ENCODE measurements at places on chromosomes 2 and 18.

DNA sequence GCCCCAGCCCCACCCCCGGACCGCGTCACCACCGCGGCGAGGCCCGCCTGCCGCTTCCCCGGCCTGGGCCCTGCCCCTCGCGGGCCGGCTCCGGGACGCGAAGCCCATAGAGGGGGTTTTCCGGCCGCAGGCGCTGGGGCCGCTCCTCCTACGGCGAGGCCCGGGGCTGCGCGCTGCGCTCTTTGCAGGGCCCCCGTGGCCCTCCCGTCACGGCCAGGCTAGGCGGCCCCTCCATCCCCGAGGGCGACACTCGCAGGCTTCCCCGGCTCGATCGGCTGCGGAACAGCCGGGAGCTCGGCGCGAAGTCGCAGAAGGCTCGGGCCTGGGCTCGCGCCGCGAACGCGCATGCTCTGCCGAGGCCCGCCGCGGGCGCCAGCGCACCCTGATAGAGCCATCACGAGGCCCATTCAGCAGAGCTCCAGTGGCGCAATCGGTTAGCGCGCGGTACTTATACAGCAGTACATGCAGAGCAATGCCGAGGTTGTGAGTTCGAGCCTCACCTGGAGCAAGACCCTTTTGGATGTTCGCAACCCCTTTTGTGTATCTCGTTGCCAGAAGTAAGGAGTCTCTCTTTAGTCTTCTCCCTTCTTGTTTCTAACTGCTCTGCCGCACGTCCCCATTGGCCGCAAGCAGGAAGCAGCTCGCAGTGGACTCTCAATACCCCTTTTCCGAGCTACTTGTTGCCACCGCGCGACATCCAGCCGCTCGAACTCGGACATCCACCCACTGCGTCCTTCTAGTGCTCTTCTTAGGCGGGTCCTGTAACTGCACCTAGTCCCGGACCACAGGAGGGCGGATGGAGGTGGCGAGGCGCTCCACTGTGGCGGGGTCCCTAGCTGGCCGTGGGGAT, 18.0 kb upstream of the HAAO start:
- DNase-seq: peak; percentile 97

DNA sequence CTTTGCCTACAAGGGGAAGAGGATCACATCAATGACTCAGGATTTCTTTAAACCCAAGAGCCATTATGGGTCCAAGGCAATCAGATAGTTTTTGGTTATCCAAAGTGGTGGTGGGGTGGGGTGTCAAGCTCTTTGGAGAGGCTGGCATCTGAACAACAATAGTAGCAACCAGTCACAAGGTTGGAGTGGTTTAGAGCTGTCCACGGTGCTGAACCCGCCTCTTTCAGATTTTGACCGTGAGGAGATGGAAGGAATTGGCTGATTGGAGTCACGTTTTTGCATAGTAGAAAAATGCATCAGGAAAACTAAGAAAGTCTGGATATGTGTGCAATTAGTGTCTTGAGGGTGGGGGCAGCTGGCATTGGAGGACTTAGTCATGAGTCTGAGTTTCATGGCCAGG, 159.9 kb downstream of the LOXHD1 start:
- DNase-seq: no peak

DNA sequence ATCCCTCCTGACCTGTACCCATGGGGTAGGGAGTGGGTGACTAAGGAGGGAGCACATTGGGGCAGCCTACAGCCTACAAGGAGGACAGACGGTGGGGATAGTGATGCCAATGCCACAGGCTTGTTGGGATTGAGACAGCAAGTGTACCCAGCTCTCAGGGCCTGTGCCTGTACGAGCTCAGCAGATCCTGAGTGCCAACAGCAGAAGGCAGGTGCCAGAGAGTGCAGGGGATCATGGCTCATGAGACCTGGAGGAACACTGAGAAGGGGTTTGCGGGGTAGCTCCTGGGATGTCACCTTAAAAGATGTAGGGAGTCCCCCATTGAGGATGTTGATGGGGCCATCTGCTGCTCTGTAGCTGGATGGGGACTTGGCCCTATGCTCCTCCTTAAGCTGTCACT, 10.3 kb upstream of the SNED1 start:
- DNase-seq: peak; percentile 49

GRCh38 chr2:120729406-120730399, 6.0 kb upstream of the GLI2 start:
- no peak for DNase-seq

- DNase-seq: no peak
Observed at GRCh38 chr2:165587335-165587938, 117.9 kb downstream of the CSRNP3 start.

GRCh38 chr2:88016960-88017779, 823 bp upstream of the RNU2-63P start:
- peak; percentile 82 for DNase-seq

DNA sequence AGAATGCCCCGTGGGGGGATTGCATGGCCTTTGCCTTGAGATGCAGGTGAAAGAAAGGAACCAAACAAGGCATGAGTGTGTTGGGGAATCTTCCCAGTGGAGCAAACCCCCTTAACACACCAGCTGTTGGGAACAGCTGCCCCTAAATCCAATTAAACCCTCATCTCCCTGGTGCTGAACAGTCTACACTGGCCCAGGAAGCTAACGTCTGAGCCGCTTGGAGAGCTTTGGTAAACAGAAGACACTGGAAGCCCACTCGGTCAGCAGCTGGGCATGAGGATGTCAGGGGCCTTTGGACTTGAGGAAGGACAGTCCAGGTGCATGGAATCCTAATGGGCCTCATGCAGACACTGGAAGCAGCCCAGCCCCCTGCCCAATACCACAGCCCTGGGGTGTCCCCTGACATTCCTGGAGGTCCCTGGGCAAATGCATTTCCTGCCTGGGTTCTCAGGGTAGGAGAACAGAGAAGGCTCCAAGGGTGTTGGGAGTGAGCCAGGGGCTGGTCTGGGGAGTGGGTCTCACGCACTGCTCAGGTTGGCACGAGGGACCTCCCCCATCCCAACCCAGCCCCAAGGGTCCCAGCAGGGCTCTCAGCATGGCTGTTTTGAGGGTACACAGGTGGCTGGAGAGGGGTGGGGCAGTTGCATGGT, 37.7 kb downstream of the GBX2 start:
- DNase-seq: no peak

DNA sequence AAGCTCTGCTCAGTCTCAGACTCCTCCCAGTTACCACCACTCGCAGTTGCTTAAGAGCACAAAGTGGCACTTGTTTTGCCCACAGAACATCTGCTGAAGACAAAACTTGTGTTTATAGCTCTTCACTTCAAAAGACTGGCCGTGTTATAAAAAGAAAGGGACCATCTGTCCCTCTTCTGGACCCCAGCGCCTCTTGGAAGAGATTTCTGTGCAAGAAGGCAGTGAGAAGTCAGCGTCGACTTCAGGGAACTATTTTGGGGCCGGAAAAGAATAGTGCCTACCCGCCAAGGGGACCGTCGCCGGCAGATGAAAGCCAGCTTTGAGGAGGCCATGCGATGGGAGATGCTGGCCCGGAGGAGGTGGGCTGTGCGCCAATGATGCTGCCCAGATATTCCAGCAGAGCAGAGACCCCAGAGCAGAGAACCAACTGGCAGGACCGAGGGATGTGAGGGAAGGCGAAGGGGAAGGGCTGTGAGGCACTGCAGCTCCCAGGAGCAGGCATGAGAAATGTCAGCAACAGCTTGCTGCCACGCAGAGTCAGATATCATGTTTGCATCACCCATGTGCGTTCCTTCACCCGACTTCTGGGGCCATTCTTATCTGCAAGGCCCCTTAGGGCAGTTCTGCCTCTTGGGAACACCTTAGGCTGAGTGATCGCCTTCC, 270.9 kb downstream of the ATAD2B start:
- no peak for DNase-seq

GRCh38 chr2:215937190-215937589, 76.2 kb downstream of the MREG start:
- no peak for DNase-seq

DNA sequence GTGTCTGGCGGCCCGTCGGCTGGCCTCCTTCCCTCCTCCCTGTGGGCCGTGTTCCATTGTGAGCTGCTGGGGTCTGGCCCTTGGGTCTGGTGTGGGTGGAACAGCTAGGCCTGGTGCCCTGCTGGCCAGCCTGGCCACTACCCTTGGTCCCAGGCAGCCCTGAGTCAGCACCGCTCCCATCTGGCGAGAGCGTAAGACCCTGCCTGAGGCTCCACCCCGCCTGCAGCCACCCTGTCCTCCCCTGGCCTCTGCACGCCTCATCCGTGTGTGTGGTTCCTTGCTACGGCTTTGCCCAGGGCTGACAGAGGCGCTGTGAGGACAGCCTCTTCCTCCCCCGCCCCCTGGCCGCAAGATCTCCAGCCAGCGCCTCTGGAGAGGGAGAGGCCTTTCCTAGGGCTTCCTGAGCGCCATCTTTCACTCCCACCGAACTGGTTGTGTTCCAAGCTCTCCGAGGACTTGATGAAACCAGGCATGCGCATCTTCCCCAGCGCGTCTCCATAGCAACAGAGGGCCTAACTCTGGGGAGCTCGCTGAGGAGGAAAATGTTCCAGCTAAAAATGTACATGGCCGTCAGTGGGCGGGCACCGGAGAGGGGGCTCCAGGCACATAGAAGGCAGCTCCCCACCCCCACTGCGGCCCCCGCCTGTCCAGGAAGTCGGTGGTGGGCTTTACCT, 83.0 kb downstream of the STPG4 start:
- peak; percentile 77 for DNase-seq

DNA sequence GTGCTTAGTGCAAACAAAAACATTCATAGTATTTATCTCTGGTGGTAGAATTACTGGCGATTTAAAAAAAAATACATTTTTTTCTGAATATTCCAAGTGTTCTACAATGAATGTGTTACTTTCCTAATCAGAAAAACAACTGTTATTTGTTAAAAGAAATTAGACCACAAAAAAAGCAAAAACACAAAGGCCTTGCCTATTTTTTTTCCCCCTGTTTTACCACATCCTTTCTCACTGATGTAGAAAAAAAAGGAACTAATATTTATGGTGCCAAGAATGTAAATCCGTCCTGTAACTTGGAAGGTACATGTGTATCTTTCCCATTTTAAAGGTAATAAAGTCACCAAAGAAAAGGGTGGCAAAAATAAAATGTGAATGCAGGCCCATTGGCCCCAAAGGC, 28.4 kb upstream of the MGAT4A start:
- no peak for DNase-seq

- DNase-seq: no peak
Observed at GRCh38 chr2:19733951-19734425, 167.8 kb downstream of the TTC32 start.

- no peak for DNase-seq
Observed at GRCh38 chr2:70784320-70784719, 6.1 kb downstream of the FIGLA start.

- DNase-seq: no peak
Observed at GRCh38 chr2:153519257-153519875, 40.8 kb upstream of the RPRM start.

DNA sequence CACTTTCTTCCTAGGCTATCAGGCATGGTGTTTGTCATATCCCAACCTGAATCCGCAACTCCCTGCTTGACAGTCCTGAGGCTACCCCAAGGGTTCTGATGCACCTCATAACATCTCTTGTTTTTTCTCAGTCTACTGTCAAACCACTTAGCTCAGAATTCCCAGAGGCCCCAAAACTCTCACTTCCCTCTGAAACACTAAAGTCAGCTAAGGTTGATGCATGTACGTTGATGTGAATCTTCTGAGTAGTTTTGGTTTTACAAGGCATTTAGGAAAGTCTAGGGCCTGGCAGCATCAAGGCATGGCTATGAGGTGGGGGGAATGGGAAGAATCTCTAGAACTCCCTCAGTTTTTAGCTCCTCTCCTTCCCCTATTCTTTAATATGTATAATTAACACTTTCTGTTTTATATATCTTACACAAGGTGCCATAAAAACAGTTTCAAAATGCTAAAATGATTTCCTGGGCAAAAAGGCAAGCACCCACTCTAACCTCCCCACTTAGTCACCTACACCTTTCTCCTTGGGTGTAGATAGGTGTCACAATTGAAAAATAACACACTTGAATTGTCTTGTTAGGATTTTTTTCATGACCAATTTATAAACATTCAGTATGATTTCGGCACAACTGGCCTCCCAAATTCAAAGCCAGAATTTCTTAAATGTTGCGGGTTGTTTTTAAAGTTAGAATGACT, 71.4 kb upstream of the TANK start:
- DNase-seq: no peak

DNA sequence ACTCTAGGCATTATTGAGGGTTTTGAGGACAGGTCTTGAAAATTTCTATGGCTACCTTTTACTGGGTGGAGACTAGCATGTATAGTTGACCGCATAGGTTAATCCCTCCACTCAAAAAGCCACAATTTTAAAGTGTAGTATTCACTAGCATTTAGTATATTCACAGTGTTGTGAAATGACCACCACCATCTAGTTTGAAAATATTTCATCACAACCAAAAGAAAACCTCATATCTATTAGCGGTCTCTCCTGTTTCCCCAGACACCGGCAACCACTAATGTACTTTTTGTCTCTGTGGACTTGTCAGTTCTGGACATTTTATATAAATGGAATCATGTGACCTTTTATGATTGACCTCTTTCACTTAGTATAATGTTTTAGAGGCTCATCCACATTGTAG, 53.9 kb downstream of the MSH2 start:
- no peak for DNase-seq

DNA sequence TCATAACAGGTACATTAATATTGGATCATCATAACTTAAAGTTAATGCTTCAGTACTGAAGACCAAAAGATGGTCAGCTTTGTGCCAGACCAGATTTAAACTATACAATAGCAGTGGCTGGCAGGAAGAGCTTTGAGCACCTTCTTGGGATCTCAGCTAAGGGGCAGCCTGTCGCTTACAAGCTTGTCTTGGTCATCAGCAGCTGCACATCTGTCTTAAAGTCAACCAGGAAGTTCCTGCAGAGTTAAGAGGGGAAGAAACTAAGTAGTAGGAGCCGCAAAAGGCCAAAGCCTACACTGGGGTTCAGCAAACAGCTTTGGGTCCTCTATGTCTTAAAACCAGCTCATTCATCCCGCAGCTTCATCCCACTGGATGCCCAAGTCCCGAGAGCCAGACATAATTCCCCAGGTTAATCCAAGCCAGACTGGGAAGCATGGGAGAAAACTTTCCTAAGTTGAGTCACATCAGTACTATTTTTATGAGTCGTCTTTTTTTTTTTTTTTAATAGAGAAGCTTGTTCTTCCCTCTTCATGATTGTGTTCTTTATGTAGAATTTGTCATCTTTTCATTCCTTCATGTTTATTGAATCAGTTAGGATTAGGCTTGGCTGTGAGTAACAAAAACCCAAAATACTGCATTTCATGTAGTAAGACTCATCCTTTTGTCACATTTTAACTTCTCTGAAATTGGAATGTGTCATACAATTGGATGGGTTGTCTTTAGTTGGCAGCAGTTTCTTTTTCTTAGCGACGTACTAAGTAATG, 59.3 kb downstream of the SERTAD2 start:
- no peak for DNase-seq

GRCh38 chr2:108588070-108588668, 53.9 kb downstream of the LIMS1 start:
- DNase-seq: no peak

- no peak for DNase-seq
Observed at GRCh38 chr2:200319548-200320337, 13.2 kb downstream of the SPATS2L start.

- no peak for DNase-seq
Observed at GRCh38 chr2:60095903-60096302, 457.6 kb downstream of the BCL11A start.

- no peak for DNase-seq
Observed at GRCh38 chr18:48711651-48712486, 173.0 kb downstream of the CTIF start.
